GM23248 (cell line): ENCODE measurements at places on chromosomes 5 and 9. TPM values are rescaled to one million over a fixed set of nuclear protein-coding genes. Genes with fewer than 3 reads are reported as not detected.
A peak's percentile ranks its signal among the peaks of the same experiment; 100 is the strongest.

ZFP2 gene
- 1.8 and 2.5 TPM in 2 replicates for total RNA-seq

C6 gene
- total RNA-seq: not detected in 2 replicates

CTNND2 gene
- not detected in 2 replicates for total RNA-seq

OR4F3 gene
- not detected in 2 replicates for total RNA-seq

IFNA13 gene
- total RNA-seq: not detected in 2 replicates

ESM1 gene
- 25.5 and 26.1 TPM in 2 replicates for total RNA-seq

SPATA31A3 gene
- total RNA-seq: not detected in 2 replicates

FGD3 gene
- not detected in 2 replicates for total RNA-seq

RGS3 gene
- total RNA-seq: 44.5 and 58.0 TPM in 2 replicates

SLC28A3 gene
- 0.32 TPM in 1 of 2 replicates, not detected in the other for total RNA-seq

- DNase-seq: no peak
Measured at GRCh38 chr5:77852068-77852513, 76.0 kb upstream of the TBCA start.

DNA sequence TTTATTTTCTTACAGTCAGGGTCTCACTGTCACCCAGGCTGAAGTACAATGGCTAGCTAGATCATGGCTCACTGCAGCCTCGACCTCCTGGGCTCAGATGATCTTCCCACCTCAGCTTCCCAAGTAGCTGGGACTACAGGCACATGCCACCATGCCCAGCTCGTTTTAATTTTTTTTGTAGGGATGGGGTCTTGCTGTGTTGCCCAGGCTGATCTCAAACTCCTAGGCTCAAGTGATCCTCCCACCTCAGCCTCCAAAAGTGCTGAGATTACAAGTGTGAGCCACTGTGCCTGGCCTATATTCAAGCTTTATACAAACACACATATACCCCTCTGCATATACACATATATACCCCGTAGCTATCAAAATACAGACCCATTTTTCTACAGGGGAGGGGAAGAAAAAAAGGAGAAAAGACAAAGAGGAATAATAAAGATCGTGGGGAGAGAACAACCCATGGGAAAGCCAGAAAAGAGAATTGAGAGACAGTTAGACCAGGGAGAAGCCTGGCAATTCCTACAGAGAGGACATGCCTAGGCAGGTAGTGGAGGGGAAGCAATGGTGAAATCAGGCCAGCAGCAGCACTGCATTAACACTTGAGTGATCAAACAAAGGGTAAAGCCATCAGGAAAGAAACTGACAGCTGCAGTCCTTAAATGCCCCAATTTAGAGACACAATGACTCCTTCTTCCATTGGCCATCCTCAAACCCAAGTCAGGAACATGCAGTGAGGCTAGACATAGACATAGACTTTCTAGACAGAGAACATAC, 102.7 kb downstream of the EFNA5 start:
- DNase-seq: no peak

GRCh38 chr5:52956915-52957747, 32.0 kb upstream of the ITGA2 start:
- DNase-seq: peak; percentile 7

DNA sequence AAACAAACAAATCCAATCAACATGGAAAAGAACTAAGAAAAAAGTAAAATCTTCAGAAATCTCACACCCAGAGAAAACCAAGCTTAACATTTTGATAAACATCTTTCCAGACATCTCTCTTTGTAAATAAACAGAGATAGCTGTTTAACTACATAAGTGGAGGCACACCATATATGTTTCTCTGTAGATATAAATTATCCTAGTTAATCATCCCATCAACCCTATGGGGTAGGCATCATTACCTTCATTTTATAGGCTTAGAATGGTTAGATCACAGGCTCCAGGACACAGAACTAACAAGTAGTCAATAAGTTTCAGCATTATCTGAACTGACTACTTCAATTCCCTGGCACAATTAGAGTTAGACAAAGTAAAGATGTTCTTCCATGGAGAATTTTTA, 22.4 kb upstream of the NDFIP1 start:
- DNase-seq: no peak

DNA sequence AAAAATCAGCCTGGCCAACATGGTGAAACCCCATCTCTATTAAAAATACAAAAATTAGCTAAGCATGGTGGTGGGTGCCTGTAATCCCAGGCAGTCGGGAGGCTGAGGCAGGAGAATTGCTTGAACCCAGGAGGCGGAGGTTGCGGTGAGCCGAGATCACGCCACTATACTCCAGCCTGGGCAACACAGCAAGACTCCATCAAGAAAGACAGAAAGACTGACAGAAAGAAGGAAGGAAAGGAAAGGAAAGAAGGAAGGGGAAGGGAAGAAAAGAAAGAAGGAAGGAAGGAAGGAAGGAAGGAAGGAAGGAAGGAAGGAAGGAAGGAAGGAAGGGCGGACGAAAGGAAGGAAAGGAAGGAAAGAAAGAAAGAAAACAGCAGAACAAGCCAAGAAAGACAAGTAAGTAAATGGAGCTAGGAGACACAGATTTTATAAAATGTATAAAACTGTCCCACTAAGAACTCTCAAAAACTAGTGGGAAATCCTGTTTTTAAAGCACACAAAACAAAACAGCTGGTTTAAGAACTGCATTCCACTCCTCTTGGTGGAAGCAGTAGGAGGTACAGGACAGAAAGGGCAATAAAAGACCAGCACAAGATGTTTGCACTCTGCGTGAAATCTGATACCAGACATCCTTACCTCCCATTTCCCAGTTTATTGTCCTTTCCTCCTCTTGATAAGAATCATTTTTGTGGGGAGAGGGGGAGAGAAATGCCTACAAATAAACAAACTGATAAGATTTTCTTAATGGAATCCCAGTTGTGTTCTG, 46.7 kb downstream of the MYO10 start:
- DNase-seq: peak; percentile 40

GRCh38 chr9:111068771-111069170, 30.5 kb upstream of the LPAR1 start:
- peak; percentile 76 for DNase-seq

DNA sequence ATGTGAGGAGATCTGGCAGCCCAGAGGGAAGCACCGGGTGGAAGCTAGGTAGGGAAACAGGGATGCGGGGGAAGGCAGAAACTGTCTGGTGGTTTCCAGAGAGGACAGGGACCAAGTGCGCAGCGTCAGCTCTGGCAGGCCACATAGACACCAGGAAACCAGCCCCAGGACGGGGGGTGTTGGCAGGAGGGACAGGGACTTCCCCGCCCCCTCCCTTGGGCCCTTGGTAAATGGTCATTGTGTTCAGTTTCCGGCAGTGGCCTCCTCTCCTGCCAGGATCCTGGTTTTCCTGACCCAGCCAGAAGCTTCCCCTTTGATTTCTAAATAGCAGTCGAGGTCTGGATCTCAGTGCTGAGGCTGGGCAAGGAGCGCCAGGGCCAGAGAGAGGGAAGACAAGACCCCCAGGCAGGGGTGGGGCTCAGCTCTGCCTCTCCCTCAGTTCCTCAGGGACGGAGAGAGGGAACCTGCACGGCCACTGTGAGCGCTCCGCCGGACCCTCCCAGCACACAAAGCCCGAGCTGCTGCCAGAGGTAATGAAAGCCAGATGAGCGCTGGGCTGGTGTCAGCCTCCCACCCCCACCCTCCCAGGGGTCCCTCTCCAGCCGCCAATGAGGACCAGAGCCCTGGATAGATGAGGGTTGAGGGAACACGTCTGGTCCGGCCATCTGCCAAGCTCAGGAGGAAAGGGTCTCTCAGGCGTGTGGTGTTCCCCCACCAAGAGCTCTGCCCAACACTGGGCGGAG, 1.8 kb downstream of the RALGDS start:
- peak; percentile 45 for DNase-seq

GRCh38 chr5:40515476-40515875, 164.2 kb upstream of the PTGER4 start:
- no peak for DNase-seq

- DNase-seq: no peak
Measured at GRCh38 chr9:84482607-84483006, 142.0 kb upstream of the SLC28A3 start.

DNA sequence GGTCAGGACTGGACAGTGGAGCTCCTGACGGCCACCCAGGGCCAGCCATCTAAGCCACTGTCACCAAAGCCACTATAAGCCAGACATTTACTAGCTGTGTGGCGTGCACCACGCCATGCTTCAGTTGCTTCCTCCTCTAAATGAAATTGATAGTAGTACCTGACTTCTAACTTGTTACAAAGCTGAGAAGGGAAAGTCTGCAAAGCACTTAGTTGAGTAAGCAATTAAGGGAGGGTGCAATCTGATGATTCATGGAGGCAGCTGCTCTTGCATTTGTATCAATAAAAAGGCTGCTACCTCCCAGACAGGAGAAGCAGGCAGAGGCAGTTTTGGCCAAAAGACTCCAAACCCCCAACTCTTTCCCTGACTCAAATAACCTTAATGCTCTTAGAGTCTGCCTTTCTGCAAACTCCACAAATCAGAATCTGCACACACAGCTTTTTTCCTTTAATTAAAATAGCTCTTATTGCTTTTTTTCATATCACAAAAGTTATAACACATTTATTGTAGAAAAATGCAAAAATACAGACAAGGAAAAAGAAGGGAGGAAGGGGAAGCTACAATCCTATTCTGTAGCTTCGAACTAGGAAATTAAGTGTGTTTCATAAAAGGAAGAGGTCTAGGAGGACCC, 19.3 kb upstream of the RAPGEF1 start:
- DNase-seq: peak; percentile 52

DNA sequence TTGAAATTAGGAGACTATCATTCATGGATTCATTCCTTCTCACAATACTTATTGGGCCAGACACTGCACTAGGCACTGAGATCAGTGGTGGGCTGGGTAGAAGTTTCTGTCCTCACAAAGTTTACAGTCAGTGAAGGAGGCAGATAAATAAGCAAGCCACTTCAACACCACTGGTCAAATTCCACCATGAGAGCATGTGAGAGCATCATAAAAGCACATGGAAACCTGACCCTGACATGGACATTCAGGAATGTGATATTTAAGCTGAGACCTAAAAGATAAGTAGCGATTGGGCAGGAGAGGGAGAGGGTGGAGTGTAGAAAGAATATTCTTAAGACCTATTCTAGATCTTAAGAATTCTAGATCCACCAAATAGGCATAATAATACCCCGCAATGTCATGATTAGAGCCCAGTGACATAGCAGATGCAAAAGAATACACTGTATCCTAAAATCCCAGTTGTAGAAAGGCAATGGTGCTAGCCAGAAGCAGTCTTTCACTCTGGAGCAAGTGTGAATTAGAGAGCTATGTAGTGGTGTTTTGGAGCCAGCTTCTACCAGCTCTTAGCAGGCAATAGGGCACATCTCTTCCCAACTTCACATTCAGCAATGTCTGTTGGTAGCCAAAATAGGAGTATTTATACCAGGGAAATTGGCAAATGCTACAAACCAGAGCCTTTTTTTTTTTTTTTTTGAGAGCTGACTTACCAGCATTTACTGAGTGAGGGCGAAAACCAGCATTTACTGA, 46.4 kb downstream of the SH3RF2 start:
- DNase-seq: no peak

DNA sequence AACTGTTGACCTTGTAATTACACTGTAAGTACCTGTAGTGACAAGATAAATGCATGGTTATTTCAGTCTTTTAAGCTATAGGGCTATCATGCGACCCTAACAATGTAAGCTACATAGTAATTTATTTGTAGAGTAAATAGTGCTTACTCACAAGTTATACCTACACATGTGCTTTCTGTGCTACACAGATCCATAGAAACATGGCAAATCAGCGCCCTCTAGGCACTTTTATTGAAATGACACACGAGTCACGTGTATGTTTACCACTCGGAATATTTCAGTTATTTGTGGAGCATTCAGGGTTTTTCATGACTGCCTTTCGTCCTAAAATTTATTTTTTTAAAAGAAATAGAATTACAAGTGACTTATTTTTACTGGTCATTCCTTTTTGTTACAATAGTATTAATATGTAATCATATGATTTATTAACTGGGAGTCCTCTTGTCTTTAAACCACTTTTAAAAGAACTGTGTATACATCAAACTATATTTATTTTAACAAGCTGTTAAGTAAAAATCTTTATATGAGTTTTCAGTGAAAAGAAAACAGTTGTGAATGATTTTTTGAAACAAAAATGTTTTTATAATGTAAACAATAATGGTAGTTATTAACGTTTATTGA, 1242.3 kb upstream of the WWC1 start:
- peak; percentile 36 for DNase-seq

GRCh38 chr5:142192286-142193113, 83.9 kb downstream of the NDFIP1 start:
- no peak for DNase-seq

- DNase-seq: no peak
Measured at GRCh38 chr5:9151684-9152427, 394.0 kb downstream of the SEMA5A start.

- DNase-seq: peak; percentile 35
Measured at GRCh38 chr5:80781356-80781755, 126.6 kb upstream of the DHFR start.

DNA sequence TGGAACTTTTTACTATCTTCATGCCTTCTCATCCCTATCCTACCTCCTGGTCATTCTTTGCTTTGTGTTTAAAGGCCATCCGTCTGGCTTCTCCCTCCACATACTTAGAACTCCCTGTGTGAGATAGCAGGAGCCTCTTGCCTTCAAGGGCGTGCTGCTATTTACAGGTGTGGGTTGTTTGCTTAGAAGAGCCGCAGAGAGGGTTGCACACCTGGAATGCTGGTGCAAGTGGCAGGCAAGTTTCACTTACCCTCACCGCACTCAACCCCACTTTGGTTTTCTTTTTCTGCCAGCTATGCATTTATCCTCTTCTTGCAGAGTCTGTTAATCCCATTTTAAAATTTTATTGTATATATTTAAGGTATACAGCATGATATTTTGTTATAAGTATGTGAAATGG, 12.6 kb downstream of the SKP2 start:
- DNase-seq: no peak

GRCh38 chr9:80074439-80074838, 502.7 kb downstream of the TLE4 start:
- DNase-seq: no peak

DNA sequence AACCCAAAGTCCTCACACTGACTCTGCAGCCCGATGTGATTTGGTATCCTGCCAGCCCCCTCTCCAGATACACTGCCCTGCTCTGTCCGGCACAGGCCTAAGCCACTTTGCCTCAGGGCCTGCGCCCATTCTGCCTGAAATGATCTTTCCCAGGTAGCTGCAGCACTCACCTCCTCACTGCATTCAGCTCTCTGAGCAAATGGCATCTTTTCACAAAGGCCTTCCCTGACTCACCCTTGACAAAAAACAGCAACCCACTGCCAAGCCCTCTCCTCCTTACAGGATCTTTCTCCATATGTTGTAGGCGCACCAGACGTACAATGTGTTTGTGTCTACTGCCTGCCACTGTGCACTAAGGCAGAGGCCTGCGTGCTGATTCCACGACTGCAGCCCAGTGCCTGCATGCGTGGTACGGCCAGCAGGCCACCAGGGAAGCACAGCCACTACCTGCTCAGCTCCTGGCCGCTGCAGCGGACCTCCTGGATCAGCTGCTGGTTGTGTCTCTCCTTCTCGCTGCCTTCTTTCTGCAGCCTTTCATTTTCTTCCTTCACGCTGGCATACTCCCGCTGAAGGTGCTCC, 171.2 kb downstream of the CDK5RAP2 start:
- DNase-seq: no peak

GRCh38 chr9:98037357-98037756, 19.2 kb upstream of the NANS start:
- peak; percentile 39 for DNase-seq

- DNase-seq: peak; percentile 70
Measured at GRCh38 chr9:83620841-83621636, 1.9 kb upstream of the IDNK start.
